Foreskin keratinocyte (primary cell): ENCODE measurements at places on chromosomes 12 and 14.

GRCh38 chr12:45331552-45331951 is 115.7 kb downstream of the ANO6 start:
- DNase-seq = no peak

- DNase-seq = no peak
These were observed 311.8 kb downstream of the BTG1 start for GRCh38 chr12:91833780-91834359.

GRCh38 chr14:96263347-96264199 is 7.6 kb downstream of the BDKRB1 start:
- no peak for DNase-seq

DNA sequence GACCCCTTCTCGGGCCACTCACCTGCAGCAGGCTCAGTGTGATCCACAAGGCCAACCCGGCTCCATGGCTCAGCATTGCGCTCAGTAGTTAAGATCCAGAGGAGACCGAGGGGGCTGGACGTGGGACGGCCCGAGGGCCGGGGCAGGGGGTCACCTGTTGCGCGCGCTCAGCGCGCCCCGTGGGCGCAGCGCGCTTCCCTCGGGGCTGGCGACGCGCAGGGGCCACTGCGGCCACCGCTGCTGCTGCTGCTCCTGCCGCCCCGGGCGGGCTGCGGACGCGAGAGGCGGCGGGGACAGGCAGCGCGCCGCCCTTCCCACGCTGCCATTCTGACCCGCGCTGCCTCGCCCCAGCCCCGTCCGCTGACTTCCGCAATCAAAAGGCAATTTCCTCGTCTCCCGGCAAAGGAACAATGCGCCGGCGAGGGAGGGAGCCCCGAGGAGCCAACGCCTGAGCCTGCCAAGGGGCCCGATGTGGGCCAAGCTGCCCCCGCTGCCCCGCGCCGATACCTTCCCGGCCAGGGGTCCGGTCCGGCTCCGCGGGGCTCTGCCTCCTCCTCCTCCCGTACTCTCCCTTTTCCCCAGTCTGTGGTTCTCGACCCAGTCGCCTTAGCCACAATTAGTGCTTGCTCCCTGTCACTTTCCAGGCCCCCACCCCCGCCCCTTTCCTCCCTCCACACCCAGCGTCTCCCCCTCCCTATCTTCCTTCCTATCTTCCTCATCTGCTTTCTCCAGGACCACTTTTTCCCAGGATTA is 27.3 kb downstream of the PTPRB start:
- DNase-seq = no peak

GRCh38 chr14:54638135-54638446 is 71.2 kb downstream of the SAMD4A start:
- peak; percentile 84 for DNase-seq

DNA sequence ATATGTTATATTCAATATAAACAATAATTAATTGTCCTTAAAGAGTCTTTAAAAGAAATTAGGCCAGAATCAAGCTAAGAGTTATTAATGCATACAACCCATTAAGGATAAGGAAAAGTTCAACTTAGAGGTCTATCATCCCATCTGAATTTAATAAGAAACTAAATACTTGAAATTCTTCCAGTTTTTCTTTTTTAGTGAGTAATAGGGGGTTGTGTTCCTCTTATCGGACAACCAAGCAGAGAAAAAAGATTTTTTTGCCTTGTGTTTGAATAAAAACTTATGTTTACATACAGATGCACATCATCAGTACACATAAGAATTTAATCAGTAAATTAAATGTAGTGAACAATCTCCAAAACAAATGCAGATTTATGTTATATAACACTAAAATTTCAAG is 32.5 kb downstream of the PAWR start:
- no peak for DNase-seq

GRCh38 chr12:27828196-27828595 is 48.2 kb upstream of the MANSC4 start:
- no peak for DNase-seq

DNA sequence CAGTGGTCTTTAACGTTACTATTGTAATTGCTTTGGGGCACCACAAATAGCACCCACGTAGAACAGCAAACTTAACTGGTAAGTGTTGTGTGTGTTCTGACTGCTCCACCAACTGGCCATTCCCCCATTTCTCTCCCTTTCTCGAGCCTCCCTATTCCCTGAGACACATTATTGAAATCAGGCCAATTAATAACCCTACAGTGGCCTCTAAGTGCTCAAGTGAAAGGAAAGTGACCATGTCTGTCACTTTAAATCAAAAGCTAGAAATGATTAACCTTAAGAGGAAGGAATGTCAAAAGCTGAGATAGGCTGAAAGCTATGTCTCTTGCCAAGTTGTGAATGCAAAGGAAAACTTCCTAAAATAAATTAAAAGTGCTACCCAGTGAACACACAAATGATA is 22.3 kb downstream of the PPP1R13B start:
- no peak for DNase-seq

DNA sequence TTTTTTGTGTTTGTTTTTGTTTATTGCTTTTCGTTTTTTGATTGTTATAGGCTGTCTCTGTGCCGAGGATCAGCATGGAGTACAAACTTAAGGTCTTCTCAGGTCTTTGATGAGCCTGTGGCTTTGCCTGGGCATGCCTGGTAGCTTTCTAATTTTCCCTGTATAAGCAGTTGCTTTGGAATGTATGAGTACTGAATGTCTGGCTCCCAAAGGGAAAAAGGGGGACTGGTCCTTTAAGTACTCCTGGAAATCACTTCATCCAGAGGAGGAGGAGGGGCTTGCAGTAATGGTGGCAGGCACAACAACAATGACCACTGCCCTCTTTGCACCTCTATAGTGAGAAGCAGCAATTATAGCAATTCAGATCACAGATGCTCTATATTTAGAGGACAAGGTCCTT is 67.6 kb upstream of the TTC7B start:
- peak; percentile 86 for DNase-seq

- peak; percentile 70 for DNase-seq
These were observed 9.6 kb upstream of the RPAP3 start for GRCh38 chr12:47715393-47715876.

DNA sequence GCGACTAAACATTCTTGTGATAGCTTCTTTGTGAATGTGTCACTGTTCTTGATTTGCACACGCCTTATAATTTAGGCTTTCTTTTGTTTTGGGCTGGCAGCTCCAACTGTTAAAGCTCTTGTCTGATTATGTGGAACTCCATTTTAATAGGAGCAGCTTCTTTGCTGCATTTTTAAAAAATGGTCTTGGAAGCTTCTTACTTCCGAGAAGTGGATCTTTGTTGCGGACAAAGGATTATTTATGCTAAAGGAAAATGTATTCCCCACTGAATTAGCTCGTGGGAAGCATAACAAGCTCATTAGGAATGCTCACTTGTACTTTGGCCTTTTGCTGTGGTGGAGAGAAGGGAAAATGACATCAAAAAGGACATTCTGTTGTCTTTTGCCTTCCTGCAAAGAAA is 20.0 kb downstream of the GAS2L3 start:
- no peak for DNase-seq

DNA sequence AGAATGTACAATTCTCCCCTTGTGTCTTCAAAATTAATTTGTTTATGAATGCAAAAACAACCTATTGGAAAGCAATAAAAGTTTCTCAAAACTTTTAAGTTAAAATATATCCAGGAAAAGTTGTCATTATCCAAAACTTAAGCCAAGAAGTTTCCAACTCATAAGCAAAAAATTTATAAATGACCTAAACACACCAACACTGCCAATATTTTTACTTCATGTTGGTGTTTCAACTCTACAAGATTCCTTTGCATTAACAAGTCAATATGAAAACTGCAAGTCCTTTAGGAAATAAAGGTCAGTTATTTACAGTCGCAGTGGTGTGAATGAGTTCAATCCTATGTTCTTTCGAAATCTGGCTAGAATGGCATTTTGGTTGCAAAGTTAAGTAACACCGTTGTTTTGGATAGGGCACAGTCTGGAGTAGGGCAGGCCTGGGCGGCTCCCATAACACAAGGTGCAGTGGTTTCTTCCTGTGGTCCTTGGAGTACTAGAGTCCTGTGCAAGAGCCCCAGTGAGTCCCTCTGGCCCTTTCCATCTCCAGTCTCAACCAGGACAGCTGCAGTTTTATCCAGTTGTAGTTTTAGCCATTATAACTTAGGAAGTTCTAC is 151.4 kb downstream of the MED13L start:
- no peak for DNase-seq

DNA sequence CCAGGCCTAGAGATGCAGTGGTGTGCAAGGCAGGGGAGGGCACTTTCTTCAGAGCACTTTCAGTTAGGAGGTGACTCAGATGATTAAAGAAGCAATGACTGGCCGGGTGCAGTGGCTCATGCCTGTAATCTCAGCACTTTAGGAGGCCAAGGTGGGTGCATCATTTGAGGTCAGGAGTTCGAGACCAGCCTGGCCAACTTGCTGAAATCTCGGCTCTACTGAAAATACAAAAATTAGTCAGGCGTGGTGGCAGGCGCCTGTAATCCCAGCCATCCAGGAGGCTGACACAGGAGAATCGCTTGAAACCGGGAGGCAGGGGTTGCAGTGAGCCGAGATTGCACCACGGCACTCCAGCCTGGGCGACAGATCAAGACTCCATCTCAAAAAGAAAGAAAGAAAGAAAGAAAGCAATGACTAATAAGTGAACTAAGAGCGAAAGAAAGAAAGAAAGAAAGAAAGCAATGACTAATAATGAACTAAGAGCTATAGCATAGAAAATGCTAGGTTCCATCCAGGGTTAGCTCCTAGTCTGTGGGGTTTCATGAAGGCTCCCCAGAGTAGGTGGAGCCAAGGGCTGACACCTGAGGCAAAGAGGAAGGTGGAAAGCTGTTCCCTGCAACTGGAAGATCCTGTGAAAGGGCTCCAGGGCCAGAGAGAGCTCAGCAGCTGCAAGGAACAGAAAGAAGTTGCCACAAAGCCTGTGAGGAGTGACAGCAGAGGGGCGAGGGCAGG is 334.5 kb downstream of the CACNA1C start:
- DNase-seq = no peak

DNA sequence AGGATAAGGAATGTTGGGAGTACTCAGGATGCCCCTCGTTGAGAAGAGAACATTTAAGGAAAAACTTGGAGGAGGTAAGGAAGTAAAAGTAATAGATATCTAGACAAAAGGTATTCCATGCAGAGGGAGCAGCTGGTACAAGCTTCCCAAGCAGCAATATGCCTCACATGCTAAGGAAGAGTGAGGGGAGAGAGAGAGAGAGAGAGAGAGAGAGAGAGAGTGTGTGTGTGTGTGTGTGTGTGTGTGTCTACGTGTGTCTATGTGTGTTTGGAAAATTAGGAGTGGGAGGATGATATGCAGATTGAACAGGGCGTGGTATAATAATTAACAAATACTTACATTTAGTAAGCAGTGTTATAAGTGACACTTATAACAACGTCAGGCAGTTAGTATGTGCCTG is 9.2 kb upstream of the PARP11 start:
- no peak for DNase-seq

DNA sequence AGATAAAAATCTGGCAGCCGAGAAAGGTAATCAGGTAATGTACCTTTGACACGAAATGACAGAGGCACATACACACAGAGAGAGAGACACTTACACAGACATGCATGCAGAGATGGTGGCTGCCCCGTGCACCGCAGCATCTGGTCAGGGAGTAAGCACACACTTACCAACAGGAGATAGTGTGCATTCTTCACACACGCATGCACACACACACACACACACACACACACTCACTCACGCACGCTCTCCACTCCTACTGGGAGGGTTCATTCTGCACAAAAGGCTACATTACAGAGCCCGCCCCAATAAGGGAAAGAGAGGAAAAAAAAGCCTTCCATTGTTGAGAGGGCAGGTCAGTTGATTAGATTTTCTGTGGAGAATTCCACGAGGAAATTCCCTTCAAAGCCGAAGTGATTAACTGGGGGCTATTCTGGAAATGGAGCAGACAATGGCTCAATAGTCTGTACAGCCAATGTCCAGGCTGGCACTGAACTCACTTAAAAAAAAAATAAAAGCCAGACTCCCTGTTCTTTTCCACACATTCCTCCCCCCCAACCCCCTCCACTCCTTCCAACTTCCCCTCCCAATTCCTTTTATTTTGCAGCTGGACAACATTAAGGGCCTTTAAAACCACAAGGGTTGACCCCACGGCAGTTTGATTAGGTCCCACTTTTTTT is 1.4 kb upstream of the SOX5 start:
- DNase-seq = peak; percentile 5

GRCh38 chr12:116448165-116448739 is 110.9 kb upstream of the MAP1LC3B2 start:
- no peak for DNase-seq

DNA sequence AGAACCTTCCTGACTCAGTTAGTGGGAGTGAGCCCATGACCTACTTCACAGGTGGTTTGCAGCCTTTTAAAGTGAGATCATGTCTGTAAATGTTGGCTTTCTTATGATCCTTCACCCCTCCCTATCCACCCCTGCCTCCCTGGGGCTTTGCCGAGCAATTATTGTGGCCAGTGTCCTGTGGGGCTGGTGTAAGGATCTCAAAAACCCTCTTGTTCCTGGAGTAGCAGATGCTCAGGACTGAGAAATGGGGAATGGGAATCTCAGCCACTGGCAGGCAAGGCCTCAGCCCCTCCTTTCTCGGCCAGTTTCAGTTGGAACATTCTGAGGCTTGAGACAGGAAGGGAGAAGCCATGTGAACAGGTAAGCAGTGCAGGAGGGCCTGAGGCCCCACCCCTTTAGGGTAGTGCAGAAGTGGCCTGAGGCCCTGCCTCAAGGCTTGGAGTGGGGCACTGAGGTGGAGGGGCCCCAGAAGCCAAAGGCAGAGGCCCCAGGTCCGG is 53.8 kb downstream of the PLEKHG3 start:
- peak; percentile 98 for DNase-seq

- DNase-seq = no peak
These were observed 1.8 kb upstream of the COX14 start for GRCh38 chr12:50110127-50110761.

GRCh38 chr12:96047229-96048211 is 12.1 kb upstream of the LTA4H start:
- peak; percentile 96 for DNase-seq

DNA sequence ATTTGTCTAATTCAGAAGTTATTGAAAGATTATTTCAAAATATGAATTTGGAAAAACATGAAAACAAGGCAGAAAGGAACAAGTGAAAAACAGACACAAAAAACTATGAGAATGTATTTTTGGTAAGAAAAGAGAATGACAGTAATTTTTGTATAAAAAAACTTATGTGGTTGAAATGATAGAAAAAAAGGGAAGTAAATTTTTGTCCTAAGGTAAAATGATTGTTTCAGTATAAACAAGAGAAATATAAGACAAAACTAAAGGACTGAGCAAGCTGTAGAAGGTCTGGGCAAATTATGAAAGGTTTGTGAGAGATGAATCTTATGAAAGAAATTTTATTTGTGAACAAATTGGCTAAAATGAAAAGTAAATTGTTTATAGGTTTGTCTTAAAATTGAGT is 44.6 kb downstream of the CEP83 start:
- no peak for DNase-seq
